ENCODE measurements at places on chromosomes 1 and 21. TPM values are rescaled to one million over a fixed set of nuclear protein-coding genes. Genes with fewer than 3 reads are reported as not detected.
A peak's percentile ranks its signal among the peaks of the same experiment; 100 is the strongest.

DNA sequence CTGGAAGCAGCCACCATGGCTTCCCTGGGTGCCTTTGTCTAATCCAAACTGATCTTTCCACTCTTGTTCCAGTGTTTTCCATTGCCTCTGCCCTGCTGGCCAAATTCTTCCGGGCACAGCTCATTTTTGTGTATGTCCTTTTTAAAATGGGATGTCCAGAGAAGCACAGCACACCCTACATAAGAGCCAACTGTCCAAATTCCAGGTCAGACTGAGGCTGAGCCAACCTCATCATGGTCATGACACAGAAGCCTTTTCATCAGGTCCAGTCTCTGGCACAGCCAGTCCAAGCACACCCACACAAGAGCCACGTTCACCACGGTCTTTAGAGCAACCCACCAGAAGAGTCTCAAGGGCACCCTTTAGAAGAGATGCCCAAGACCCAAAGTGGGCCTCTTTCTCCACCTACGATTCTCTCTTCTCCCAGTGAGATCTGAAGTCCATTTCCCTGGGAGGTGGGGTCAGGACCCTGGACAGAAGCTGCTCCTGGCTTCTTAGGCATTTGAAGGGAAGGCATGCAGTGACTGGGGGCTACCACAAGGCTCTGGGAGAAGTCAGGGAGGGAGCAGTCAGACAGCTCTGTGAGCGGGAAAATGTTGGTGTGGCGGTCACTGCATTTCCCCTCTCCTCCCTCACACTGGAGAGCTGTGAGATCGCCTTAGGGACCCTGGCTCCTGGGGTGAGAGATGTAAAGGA lies 53.2 kb downstream of the SYT2 start:
- no peaks in the 10 kb centered on the region for H3K4me1 ChIP-seq
- DNase-seq = peak; percentile 63

GRCh38 chr1:11129649-11130390 lies 30.2 kb upstream of the EXOSC10 start:
- no peak for DNase-seq
- peak overlapping the region; percentile 31 for H3K27ac ChIP-seq
- H3K4me1 ChIP-seq = no peaks in the 10 kb centered on the region
- no peak overlapping the region for H3K4me3 ChIP-seq
- no peaks in the 10 kb centered on the region for H3K27me3 ChIP-seq

PFKFB2 gene
- 9.6 TPM for total RNA-seq

- no peak overlapping the region for H3K4me3 ChIP-seq
- DNase-seq = no peak
- no peaks in the 10 kb centered on the region for H3K36me3 ChIP-seq
- H3K4me1 ChIP-seq = peaks cover 39% of the 10 kb centered on the region
These were observed 25.6 kb downstream of the RUNX1 start for GRCh38 chr21:35023396-35024070.

DNA sequence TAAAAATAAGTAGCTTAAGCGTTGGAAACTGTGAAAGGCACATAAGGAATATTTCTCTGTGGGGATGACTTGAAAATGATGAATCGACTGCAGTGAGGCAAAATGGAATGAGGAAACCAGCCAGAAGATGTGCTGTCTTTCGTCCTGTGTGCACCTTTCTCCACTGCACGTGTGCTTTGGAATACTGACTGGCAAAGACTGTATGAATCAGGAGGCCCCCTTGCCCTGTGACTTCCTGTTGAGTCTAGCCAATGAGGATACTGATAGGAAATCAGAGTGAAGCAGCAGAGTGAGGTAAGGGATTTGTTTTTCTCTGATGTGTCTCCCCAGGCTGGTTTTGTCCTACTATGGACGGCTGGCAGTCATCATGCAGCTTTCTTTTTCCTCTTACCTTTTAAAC lies 118.2 kb upstream of the ADGRL4 start:
- no peak overlapping the region for H3K4me3 ChIP-seq
- H3K27ac ChIP-seq = no peak overlapping the region
- no peaks in the 10 kb centered on the region for H3K4me1 ChIP-seq
- no peaks in the 10 kb centered on the region for H3K27me3 ChIP-seq
- DNase-seq = no peak

NUP210L gene
- 0.05 TPM for total RNA-seq

- H3K36me3 ChIP-seq = peaks cover 3% of the 10 kb centered on the region
- H3K4me1 ChIP-seq = peaks cover 44% of the 10 kb centered on the region
- DNase-seq = no peak
- no peaks in the 10 kb centered on the region for H3K27me3 ChIP-seq
These were observed 38.6 kb downstream of the SIPA1L2 start for GRCh38 chr1:232591344-232591743.

DNA sequence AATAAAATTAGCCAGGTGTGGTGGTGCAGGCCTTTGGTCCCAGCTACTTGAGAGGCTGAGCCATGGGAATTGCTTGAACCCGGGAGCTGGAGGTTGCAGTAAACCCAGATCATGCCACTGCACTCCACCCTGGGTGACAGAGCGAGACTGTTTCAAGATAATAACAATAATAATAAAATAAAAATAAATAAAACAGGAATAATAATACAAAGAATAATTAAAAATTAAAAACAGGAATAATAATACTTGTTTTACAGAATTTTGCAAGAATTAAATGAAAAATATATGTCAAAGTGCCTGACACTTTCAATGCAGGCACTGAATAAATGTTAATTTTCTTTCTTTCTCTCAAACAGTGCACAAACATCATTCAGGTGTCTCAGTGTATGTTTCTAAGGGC lies 26.5 kb upstream of the CTH start:
- H3K27me3 ChIP-seq = no peaks in the 10 kb centered on the region
- H3K36me3 ChIP-seq = no peaks in the 10 kb centered on the region
- H3K4me3 ChIP-seq = no peak overlapping the region
- H3K4me1 ChIP-seq = no peaks in the 10 kb centered on the region

TAL1 gene
- total RNA-seq = not detected

PLCH2 gene
- not detected for total RNA-seq

CELA3B gene
- not detected for total RNA-seq

- no peaks in the 10 kb centered on the region for H3K4me1 ChIP-seq
- H3K4me3 ChIP-seq = no peak overlapping the region
- DNase-seq = no peak
These were observed 18.8 kb downstream of the PTPRC start for GRCh38 chr1:198657550-198658064.

BARHL2 gene
- total RNA-seq = not detected

FCER1G gene
- total RNA-seq = 1.5 TPM

DNA sequence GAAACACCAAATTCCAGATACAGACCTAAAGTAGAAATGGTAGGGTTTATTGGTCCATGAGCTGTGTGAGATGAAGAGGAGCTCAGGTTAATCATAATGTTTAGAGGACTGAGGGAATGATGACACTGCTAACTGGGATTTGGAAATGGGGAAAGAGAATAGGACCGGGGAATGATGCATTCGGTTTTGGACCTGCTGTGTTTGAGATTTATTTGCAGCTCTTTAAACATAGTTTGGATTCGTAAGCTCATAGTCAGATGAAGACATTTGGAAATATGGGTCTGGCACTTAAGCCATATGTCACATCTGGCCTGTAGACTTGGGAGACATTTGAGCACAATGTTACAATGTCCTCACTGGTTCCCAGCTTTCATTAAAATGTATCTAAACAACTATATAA lies 127.9 kb upstream of the DUSP10 start:
- no peak overlapping the region for H3K4me3 ChIP-seq
- H3K27me3 ChIP-seq = peaks cover 7% of the 10 kb centered on the region
- no peaks in the 10 kb centered on the region for H3K4me1 ChIP-seq

DNA sequence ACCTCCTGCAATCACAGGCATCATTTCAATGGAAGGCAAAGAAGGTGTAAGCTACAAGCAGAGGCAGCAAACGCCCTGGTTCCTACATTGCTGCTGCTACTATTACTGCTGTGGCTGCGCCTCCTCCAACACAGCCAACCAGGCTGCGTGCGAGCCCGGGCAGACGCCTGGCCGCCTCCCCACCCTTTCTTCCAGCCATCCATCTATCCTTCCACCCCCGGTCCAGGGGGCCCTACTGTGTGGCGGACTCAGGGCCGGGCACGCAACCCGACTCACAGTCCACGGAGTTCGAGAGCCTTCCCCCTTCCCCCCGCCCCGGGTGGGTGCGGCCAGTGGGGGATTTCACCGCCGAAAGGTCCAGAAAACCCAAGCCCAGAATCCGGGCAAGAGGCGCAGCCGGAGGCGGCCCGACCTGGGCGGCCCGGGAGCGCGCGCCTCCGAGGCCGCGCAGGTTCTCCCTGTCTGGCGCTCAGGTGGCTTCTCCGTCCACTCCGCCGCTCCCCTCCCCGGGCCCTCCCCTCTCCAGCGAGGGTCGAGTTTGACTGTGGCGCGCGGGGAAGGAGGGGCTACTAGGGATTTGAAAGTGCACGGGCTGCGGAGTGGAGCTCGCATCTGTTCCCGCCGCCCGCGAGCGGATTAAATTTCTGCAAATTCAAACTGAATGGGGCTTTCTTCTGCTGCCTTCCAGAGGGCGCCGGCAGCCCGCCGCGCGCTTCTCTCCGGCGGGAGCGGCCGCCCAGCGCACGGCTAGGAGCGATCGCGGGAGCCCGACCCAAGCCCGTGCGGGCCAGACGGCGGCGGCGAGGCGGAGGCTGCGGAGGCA lies at the start of gene HUNK:
TSS of gene HUNK (plus strand) at position 569 of the 823 bp plus-strand sequence. CDS start 655 bp downstream, outside the sequence.
- peak; percentile 80 for DNase-seq
- peak within 1 kb of the TSS; percentile 87 for H3K4me3 ChIP-seq
- H3K27me3 ChIP-seq = peaks cover 10% of the 10 kb centered on the region
- peak within 1 kb of the TSS; percentile 98 for H3K27ac ChIP-seq
- peaks cover 2% of the 10 kb centered on the region for H3K36me3 ChIP-seq

- H3K36me3 ChIP-seq = no peaks in the 10 kb centered on the region
- H3K27ac ChIP-seq = no peak overlapping the region
- DNase-seq = no peak
- H3K4me3 ChIP-seq = no peak overlapping the region
These were observed 11.5 kb upstream of the SRP9 start for GRCh38 chr1:225765982-225766674.

DNA sequence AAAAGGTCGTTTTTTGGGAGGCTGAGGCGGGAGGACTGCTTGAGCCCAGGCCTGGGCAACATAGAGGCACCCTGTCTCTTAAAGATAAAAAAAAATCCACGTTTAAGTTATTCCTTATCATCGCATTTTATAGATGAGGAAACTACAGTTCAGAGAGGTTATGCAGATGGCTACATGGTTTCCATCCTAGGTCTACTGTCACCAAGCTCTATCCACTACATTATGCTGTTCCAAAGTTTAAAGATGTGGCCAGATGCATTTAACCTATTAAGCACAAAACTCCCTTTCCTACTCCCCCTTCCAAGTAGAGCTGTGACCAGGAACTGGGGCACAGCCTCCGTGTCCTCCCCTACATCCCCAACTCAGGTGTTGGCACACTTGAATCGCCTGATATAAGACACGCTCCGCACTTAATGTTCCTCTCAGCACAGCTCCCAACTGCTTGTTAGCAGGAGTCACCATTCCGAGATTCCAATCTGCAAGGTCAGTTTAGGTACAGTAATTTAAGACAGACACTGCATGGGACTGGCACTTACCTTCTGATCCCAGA lies 1.3 kb downstream of the TAF5L start:
- no peak for DNase-seq
- peak overlapping the region; percentile 86 for H3K4me3 ChIP-seq
- H3K27me3 ChIP-seq = no peaks in the 10 kb centered on the region
- peak overlapping the region; percentile 95 for H3K27ac ChIP-seq
- peaks cover 25% of the 10 kb centered on the region for H3K4me1 ChIP-seq

DNA sequence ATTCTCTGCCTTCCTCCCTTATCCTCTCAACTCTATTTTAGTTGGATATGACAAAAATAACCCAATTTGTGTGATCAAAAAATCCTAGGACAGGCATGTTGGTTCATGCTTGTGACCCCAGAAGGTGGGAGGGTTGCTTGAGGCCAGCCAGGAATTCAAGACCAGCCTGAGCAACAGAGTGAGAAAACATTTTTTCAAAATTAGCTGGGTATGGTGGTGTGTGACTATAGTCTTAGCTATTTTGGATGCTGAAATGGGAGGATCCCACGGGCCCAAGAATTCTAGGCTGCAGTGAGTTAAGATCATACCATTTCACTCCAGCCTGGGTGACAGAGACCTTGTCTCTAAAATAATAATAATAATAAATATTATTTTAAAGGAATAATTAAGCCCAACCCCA lies 1383.1 kb upstream of the ADGRL2 start:
- no peak for DNase-seq
- no peaks in the 10 kb centered on the region for H3K36me3 ChIP-seq
- no peaks in the 10 kb centered on the region for H3K27me3 ChIP-seq
- no peak overlapping the region for H3K27ac ChIP-seq

DNA sequence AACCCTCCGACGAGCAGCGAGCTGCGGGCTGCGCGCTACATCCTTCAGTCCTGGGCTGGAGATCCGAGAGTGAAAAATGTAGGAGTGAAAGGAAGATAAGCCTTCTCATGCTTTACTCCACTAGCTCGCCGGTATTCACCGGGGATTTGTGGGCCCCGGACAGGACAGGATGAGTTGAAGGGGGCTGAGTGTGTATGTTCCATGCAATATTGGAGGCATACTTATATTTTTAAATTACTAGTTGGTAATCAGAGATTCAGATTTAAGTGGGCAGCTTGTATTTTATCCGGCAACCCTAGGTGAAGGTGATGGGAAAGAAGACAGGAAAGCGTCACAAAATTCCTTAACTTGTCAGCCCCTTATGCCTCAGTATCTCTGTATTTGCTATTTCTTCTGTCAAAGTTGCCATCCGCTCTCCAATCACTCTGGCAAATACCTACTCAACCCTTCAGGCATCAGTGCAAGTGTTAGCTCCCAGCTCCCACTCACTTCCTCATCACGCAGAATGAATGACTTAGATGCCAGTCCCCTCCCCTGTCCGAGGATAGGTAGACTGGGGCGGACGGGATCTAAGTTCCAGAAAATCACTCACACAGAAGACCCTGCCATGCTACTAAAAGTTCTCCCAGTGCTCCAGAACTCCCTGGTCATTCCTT lies 503 bp upstream of the PIGM start:
- no peaks in the 10 kb centered on the region for H3K36me3 ChIP-seq
- peaks cover 14% of the 10 kb centered on the region for H3K4me1 ChIP-seq
- peaks cover 18% of the 10 kb centered on the region for H3K27me3 ChIP-seq
- DNase-seq = no peak
- H3K4me3 ChIP-seq = peak overlapping the region; percentile 89

GRCh38 chr1:152020849-152021248 lies 16.0 kb downstream of the S100A11 start:
- H3K4me1 ChIP-seq = peaks cover 18% of the 10 kb centered on the region
- no peak overlapping the region for H3K4me3 ChIP-seq
- no peaks in the 10 kb centered on the region for H3K27me3 ChIP-seq
- H3K27ac ChIP-seq = no peak overlapping the region
- no peaks in the 10 kb centered on the region for H3K36me3 ChIP-seq
- DNase-seq = no peak

TTC34 gene
- total RNA-seq = 3.1 TPM

DNA sequence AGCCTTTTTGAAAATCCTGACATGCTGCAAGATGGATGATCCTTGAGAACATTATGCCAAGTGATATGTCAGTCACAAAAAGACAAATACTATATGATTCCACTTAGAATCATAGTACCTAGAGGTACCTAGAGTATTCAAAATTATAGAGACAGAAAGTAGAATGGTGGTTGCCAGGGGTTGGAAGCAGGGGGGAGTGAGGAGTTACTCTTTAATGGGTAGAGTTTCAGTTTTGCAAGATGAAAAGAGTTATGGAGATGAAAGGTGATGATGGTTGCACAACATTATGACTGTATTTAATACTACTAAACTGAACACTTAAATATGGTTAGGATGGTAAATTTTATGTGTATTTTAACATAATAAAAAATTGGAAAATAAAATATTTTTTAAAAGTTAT lies 37.9 kb upstream of the PODN start:
- no peaks in the 10 kb centered on the region for H3K4me1 ChIP-seq
- no peak overlapping the region for H3K4me3 ChIP-seq
- no peaks in the 10 kb centered on the region for H3K27me3 ChIP-seq
- H3K27ac ChIP-seq = no peak overlapping the region
